ENCODE measurements at places on chromosomes 7 and 10.

DNA sequence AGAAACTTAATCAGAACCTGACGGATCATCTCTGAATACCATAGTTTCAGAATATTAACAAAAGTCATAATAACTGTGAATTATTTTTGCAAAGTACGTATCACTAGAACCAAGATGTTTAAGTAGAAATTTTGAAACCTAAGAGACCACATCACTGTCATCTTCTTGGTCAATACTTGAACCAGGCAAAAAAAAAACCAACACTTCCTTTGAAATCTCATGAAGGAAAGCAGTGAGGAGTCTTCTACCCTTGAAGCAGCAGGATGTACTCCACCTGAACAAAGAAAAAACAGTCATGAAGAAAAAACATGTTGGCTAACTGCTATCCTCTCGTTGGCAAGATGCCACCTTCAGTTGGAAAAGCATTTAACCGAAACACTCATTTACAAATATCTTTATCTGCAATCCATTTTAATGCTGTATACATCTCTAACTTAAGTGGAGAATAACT lies 82.4 kb downstream of the SRPK2 start:
- no peak for DNase-seq

DNA sequence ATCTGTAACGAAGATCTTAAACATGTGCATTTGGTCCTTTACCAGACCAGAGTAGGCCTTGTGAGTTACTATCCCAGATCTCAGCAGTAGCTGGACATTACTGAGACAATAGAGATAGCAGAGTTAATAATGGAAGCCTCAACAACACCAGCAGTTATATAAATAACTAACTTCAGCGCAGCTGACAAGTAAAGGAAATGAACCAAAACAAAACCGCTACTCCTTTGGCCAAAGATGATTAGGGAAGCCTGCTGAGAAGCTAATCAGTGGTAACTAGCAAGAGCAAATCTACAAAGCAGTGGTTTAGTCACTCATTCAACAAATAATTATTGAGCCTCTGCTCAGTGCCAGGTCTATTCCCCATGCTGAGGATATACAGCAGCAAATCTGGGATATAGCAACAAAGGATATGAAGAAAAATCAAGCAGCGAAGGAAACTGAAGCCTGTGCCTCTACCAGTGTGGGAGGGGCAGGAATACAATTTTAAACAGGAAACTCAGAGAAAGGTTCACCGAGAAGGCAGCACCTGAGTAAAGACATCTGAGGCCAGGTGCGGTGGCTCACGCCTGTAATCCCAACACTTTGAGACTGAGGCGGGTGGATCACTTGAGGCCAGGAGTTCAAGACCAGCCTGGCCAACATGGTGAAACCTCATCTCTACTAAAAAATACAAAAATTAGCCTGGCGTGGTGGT lies 103.6 kb downstream of the ELMO1 start:
- DNase-seq = no peak

DNA sequence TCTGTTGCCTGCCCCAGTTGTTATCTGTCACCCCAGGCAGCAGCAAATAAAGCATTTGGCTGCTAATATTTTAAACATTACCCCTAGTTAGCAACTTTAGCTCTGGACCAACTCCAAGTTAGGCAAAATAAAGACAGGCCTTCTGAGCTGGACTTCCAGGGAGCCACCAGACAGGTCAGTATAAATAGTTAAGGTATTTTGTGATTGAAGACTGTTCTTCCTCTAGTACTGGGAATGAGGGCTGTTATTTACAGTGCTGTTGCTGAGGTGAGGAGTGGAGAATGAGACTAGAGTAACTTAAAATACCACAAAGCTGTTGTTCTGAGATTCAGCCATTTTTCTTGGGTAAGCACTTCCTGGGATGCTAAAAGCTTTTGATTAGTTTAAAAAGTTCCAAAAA lies 40.1 kb downstream of the ZNF518A start:
- no peak for DNase-seq

DNA sequence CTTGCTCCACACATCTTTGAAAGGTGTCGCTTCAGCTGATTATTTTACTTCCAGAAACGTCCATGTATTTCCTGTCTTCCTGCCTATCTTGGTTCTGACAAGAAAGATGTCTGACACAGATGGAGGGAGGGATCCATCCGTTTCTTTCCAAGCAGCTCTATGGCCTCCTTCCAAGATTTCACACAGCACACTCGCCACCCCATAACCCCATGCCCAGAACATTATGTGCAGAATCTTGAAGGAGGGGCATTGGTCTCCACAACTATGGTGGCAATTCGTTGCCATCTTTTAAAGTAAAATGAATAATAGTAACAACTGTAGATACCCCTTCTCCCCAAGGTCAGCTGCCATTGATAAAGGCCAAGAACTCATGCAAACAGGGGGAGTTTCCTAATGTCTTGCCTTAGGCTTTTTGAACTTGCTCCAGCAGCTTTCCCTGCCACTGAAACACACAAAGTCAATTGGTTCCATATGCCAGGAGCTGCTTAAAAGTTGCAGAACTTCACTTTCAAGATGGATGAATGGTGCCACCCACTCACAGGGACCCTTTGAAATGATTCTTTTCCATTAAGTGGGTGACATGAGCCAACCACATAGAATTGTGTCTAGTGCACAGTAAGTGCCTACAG lies 60.0 kb downstream of the VSTM4 start:
- DNase-seq = no peak

DNA sequence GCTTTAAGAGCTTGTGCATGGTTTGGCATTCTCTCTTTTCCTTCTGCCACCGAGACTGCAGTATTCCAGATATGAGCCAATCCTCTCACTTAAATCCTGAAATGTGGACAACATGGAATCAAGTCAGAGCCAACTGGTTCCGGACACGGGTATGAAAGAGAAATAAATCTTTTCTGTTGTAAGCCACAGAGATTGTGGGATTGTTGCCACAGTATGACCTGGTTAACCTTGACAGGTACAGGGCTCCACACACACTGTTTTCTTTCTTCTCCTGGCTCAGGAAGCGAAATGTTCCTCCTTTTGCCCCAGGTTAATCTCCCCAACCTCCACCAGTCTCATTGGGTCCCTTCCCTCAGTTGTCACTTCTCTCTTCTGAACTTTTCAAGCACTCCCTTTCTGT lies 6.5 kb upstream of the NAMPT start:
- no peak for DNase-seq

- no peak for DNase-seq
These were observed 388.8 kb upstream of the PHF14 start for GRCh38 chr7:10584886-10585285.

DNA sequence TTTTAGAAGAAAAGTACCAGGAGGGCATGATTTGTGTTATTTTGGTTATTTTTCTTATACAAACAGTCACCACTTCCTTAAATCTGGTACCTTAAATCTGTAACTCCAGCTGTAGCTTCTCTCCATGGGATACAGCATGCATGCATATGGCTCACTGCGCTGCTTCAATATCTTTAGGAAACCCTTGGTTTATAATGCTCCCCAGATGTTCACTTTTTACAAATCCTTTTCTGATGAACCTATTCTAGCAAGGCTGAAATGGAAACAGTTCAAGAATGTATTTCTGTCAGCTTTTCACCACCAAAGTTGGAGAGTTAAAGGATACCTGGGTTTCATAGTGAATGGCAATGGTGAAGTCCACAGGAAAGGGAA lies 50.9 kb downstream of the LAMB4 start:
- DNase-seq = no peak

GRCh38 chr10:97543025-97543546 lies 29.5 kb upstream of the ANKRD2 start:
- DNase-seq = no peak

GRCh38 chr10:31693491-31693890 lies 235.1 kb downstream of the ARHGAP12 start:
- DNase-seq = no peak

DNA sequence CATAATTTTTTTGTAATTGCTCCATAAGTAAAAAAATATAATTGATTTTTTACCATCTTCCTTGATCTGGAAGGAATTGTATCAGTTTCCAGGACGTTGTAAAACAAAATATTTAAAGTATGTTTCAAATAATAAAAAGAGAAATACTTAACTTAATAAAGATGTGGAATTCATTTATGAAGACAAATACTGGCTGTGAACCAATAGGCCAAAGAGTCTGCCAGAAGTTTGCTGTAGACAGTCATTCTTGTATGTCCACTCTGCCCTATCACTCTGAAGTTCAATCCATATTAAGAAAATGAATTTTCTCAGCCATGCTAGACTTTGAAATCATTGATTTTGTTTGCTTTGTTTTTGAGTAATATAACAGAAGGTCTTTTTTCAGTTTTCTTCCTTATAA lies 256.4 kb downstream of the TRIL start:
- DNase-seq = no peak

- DNase-seq = no peak
These were observed 167.8 kb upstream of the AUTS2 start for GRCh38 chr7:69430384-69431021.

DNA sequence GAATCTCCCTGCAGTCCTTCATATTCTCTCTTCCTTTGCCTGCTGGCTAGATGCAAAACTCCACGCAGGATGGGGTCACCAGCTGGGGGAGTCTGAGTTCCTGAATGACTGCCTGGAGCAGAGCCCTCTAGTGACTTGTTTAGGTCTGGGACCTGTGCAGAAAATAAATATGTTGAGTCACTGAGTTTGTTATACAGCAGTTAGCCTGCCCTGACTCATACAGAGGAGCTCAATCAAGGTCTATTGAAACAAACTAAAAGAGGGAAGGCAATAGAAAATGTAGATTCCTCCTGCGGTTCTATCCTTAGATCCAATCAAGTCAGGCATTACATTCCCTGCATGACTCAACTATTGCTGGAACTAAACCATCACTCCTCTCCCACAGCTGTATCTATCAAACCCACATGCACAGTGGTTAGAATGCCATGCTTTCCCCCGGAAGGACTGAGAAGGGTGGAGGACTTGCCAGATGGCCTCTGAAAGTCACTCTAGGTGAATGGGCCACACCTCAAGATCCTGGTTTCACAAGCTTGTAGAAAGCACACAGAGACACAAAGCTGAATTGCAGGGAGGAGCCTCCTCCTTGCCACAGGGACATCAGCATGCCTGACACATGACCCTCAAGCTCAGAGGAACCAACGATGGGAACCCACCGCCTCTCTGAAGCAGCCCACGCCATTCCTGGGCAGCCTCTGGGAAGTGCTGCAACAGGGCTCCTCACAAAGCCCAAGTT lies 73.9 kb downstream of the SH3PXD2A start:
- DNase-seq = no peak

- no peak for DNase-seq
These were observed 24.3 kb upstream of the ITGB1 start for GRCh38 chr10:32982293-32982709.

GRCh38 chr10:88110822-88111221 lies 247.4 kb downstream of the PTEN start:
- DNase-seq = no peak

DNA sequence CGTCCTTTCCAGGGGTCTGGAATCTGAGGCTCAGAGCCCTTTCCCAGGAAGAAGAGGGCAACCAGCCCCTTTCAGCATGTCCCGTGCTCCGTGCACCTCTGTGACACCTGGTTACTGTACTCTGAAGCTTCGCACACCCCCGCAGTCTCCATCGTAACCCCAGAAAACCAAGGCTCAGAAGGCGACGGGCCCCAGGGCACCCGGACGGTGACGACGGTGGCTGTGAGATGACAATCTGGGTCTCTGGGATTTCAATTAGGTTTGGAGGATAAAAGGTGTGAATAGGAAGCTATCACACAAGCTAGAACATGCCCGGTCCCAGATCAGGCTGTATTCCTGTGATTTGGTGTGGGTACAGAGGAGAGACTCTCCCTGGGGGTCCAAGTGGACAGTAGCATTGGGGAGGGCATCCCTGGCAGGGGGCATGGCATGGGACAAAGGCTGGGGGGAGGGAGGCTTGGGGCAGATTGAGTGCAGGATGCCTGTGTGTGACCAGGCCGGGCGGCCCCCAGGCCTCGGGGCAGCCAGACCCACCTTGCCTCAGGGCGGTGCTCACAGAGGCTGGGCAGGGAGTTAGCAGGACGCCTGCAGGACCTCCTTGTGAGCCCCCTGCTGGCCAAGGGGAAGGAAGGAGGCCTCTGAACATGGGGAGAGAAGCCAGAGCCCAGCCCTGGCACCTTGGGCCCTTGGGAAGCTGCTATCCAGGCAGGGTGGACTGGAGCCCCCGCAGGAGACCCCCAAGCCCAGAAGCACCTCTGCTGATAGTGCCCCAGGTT lies 23.4 kb upstream of the PSMG3 start:
- DNase-seq = no peak

GRCh38 chr7:131061818-131062217 lies 265.9 kb upstream of the MKLN1 start:
- DNase-seq = no peak

DNA sequence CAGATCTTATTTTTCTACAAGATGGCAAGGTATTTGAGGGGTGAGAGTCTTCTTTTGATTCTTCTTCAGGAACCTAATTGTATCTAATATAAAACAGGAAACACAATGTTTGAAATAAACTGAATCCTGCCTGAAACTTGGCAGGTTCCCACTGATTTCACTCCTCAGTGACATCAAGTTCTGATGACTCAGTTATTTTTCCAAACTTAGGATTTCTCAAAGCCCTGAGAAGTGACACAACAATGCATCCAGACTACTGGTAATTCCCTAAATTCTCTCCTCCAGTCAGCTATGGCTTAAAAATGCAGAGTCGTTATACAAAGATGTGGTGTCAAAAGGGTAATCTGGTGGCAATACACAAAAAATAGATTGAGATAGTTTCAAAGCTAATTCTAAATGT lies 80.9 kb downstream of the ABLIM1 start:
- no peak for DNase-seq

DNA sequence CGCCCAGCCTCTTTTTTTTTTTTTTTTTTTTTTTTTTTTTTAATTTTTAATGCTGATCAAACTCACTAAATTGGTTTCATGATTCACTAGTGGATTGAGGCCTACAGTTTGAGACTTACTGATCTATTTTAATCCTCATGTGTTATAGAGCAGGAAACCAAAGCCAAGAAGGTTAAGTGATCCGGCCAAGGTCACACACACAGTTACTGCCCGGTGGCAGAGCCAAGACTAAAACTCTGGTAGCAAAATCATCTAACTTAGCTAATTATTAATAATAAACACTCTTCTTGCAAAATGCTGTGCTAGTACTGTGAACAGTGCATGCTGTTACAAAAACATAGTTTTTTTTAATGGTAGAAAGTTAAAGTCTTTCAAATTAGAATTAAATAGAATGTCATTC lies 188.3 kb upstream of the NFE2L3 start:
- no peak for DNase-seq

DNA sequence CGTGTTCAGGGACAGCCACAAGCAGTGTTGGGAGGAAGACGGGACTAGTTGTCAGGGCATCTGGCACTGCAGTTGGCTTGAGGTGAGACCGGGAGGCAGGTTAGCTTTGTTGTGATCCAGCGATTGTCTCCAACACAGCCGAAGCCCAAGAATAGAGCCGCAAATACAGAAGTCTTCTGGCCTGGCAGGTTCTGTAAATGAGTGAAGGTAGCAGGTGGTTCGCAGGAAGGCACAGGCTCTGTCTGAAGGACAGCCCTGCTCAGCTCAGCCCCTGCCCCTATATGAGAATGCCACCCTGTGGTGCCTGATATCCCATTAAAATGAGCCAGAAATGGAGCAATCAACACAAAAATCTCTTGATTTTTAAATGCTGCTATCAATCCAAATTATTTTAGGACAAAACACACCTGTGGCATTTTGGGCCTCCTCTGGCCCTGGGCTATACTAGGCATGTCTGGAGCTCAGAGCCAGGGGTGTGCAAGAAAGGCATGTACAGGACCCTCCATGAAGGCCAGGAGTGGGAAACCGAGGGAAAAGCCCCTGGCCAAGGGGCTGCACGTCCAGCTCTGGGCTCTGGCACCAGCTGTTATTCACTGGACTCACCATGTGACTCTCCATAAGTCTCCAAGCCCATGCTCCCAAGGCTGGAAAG lies 11.2 kb upstream of the C10orf71 start:
- DNase-seq = no peak

GRCh38 chr10:45417746-45418145 lies 43.7 kb downstream of the ALOX5 start:
- DNase-seq = no peak
